ENCODE measurements at places on chromosomes 1 and 21.

DNA sequence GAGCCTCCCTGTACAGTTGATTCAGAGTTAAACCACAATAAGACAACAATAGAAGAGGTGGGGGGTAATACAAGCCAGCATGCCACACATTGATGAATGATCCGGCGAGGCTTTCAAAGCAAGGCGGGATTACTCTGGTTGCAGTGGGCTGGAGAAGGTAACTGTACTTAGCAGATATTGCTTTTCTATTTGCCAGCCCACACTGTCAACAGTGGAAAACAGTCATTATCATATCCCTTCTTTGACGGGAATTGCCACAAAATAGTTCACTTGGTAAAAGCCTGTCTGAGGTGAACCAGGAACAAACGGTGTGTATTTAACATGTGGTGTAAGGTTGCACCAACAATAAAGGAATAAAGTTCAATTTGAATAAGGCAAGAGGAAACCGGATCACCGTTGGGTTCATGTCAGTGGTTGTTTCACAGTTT, 5.8 kb upstream of the KCNJ15 start:
- DNase-seq: no peak

GRCh38 chr1:45206808-45207623, 611 bp upstream of the ZSWIM5 start:
- DNase-seq: no peak

DNA sequence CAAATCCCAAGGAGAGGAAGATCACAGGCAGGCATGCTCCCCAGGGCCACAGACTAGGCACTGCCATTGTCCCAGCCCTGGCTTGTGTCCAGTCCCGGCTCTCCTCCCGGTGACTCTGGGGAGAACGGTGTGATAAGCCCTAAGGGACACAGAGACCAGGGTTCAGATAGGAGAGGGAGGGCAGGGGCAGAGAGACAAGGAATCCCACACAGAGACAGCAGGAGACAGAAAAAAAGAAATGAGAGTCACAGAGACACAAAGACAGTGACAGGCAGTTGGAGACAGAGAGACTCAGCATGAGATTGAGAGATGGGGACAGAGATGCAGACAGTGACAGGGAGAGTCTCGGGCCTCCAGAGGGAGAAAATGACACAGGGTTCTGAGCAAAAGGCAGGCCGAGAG, 361 bp downstream of the INSRR start:
- DNase-seq: no peak

GRCh38 chr1:20903437-20903836, 116.3 kb upstream of the HP1BP3 start:
- no peak for DNase-seq

- DNase-seq: no peak
Observed at GRCh38 chr1:224851848-224852261, 77.6 kb upstream of the DNAH14 start.

GRCh38 chr1:205321162-205321958, at the start of gene NUAK2:
Gene NUAK2, minus strand, starts transcription at chr1:205321745. Its CDS starts 117 bp downstream, at chr1:205321628.
- DNase-seq: peak; percentile 88

DNA sequence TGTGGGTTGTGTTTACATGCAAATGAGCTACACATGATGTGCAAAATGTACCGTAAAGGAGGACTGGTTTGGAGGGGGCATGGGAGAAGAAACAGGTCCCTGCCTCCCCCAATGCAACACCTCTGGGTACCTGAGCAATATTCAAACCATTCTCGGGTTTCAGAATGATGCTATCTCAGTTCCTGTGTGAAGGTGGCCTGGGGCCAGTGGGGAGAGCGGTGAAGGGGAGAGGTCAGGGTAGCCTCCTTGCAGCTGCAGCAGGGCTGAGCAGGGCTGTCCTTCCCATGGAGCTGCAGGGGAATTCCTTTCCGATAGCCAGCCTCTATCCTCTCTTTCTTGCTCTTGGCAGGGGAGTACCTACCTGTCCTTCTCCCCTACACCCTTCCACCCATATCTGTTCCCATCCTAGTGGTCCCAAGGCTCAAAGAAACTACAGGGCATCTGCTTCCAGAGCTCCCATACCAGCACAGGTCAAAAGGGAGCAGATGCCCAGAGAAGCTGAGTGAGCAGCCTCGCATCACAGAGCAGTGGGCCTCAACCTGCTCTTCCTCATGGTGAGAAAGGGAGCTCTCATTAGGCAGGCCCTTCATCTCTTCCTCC, 11.9 kb downstream of the MEF2D start:
- no peak for DNase-seq

DNA sequence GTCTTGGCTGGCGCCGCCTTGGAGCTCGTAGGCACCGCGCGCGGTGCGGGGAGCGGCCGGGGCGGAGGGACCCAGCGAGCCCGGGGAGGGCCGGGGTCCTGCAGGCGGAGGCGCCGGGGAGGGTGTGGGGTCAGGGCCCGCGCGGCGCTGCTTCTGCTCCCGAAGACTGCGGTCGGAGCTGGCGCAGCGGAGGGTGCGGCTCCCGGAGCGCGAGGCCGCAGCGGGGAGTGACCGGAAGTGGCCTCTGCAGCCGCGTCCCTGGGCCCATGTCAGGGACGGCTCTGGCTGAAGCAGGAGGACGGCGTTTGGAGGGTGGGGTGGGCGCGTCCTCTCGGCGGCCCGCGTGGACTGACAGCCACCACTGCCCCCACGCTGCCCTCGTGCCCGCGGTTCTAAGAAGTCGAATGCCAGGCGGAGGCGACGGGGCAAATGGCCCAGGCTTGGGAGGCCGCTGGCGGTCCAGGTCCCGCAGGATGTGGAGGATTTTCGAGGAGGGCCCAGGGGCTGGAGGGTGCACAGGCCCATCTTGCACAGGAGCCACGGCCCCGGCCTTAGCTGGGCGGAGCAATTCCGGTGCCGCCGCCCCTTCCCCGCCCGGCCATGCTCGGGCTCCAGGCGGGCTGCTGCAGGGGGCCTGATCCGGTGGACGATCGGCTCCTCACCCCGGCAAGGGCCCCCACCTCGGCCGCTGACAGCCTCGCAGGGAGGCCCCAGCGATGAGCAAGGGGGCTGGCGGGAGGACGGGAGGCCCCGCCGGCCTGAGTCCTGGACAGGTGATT, 7.7 kb upstream of the ZNF669 start:
- peak; percentile 50 for DNase-seq

DNA sequence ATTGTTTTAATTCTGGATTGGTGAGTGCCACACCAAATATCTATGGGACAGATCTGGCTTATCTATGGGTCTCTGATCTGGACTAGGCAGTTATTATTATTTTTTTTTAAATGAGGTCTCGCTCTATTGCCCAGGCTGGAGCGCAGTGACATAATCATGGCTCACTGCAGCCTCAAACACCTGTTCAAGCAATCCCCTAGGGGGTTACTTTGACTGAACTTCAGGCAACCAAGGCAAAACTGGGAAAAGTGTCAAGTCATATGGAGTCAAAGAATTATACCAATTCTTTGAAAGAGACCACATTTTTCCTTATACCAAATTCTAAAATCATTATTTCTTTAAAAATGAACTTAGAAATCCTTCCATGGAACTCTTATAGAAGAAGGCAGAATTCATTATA, 129.1 kb upstream of the HOOK1 start:
- no peak for DNase-seq

- DNase-seq: no peak
Observed at GRCh38 chr1:89602871-89603404, 30.0 kb upstream of the LRRC8C start.

DNA sequence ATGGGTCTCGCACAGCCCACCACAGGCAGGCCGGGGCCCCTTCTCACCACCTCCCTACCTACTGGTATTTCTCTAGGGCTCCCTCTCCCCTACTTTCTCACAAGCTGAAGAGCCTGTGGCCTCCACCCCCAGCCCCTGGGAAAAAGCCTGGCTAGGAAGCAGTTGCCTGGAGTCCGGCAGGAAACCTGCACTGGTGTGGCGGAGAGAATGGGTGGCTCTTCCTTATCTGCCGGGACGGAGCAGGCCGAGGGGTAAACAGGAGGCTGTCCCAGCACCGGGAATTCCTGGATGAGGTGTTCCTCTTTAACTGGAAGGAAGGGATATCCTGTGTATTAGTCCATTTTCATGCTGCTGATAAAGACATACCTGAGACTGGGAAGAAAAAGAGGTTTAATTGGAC, 125.8 kb downstream of the TLR5 start:
- no peak for DNase-seq

DNA sequence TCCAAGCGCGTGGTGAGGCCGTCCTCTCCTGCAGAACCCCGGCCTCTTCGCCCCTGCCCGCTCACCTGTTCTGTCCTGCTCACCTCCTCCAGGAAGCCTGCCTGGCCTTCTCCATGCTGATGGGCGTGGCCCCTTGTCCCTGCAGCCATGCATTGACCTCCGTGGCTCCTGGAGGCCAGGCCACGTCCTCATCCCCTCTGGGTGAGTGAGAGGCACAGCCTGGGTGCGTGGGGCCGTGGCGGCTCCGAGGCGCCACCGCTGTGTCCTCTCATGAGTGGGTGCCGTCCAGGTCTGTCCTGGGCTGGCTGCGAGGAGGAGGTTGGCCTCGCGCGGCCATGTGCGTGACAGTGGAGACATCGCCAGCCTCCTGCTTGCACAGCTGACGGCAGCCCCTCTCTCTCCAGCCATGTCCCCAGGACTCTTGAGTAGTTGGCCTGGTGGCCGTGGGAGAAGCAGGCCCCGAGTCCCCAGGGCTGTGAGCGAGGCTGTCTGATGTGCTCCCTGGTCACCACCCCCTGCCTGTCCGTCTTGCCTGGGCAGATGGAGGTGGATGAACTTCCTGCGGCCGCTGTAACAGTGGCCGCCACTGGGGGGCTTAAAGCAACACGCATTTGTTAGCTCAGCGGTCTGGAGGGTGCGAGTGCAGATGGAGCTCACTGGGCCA, 58.1 kb downstream of the PRKCZ start:
- DNase-seq: no peak

DNA sequence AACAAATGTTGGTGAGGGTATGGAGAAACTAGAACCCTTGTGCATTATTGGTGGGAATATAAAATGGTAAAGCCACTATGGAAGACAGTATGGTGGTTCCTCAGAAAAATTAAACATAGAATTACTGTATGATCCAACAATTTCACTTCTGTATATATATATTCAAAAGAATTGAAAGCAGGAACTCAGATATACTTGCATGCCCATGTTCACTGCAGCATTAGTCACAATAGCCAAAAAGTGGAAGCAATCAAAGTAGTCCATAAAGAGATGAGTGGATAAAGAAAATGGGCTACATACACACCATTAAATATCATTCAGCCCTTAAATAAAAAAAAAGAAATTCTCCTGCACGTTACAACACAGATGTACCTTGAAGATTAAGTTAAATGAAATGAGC, 34.1 kb downstream of the ABL2 start:
- DNase-seq: no peak

DNA sequence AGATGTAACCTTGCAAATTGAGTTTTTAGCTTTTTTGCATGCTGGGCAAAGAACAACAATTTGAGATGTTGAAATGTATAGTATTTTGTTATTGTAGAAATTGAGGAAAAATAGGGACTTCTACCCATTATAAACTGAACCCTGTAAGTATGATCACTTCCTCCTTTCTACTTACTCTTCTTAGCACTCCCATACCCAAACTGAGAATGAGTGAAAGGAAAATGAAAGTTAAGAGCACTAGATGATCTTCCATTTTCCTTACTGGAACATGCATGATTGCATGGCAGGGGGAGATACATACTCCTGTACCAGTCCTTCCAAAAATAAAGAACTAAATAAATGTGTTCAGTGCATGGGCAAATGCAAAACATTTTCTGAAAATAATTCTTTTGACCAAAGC, 107.4 kb upstream of the KIAA1614 start:
- DNase-seq: no peak

DNA sequence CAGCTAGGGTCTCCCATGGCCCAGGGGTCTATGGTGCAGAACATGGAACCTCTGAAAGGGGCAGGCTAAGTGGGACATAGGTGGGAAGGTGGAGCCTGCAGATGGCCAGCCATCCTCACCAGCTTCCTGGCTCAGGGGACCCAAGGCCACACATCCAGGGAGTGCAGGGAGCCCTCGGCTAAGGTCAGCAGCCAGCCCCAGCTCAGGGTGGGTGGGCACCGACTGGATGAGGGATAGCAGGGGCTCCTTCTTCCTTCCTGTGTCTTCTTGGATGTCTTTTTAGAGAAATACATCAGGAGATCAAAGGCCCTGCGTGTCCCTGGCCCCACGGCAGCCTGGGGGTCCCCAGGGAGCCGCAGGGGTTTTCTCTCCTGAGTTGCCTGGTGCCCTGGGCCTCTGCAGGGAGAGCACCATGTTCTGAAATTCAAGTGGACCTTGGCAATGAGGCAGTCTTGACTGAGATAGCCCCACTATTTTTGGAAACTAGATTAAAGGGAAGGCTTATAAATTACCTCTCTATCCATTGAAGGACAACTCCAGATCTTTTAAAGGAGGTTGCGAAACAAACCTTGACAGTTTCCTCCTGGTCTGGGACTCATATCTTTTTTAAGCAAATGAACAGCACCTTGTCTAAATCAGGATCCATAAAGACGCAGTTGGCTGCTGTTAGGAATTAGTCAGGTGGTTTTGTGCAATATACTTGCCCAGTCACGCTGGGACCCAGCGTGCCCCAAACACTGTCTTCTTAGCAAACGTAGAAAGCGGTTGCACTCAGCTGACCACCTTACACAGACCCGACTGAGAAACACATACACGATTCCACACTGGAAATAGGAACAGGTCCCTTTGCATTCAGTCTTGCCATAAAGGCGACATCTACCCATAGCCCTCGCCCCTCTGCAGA, 242.3 kb downstream of the TOMM20 start:
- no peak for DNase-seq

- DNase-seq: no peak
Observed at GRCh38 chr1:111856411-111857185, 100.9 kb downstream of the DDX20 start.

DNA sequence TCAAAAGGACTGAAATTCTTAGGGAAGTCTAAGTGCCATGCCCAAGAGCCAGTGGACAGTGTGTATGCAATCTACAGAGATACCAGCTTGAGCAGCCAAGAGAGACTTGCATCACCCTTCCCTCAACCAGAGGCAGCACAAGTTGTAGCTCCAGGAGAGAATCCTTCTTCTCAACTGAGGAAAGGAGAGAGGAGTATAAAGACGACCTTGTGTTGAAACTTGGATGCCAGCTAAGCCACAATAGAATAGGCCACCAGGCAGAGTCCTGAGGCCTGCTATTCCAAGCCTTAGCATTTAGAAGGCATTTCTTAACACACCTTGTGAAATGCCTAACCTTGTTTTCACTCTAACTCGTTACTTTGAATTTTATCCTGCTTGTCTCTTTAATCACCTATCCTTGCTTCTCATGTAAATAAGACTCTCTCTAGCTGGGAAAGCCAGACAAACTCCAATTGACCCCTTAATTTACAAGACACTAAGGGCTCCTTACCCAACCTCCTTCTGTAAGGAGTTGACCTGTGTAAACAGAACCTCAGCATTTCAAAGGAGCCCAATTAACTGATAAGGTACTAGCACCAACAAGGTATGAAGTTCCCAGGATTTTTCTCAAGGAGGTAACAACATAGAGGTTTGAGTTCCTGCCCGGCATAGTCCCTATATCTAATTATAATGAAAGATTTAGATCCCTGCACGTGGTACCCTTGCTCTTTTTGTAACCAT, 738.8 kb downstream of the AMY1C start:
- DNase-seq: no peak

DNA sequence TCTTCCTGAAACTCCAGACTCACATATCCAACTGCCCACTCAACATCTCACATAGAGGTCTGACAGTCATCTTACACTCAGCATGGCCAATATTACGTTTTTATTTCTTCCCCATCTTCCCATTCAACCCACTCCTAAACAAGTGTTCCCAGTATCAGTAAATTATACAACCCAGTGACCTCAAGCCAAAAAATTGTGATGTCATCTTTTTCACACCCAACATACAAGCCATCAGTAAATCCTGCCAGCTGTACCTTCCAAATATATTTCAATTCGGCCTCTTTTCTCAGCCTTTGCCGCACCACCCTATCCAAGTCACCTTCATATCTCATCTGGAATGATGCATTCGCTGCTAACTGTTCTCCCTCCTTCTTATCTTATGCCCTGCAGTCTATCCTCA, 19.6 kb downstream of the UBR4 start:
- no peak for DNase-seq

Data from lower leg skin (tissue), 4 donors.